ENCODE measurements at places on chromosomes 2 and 18.

DNA sequence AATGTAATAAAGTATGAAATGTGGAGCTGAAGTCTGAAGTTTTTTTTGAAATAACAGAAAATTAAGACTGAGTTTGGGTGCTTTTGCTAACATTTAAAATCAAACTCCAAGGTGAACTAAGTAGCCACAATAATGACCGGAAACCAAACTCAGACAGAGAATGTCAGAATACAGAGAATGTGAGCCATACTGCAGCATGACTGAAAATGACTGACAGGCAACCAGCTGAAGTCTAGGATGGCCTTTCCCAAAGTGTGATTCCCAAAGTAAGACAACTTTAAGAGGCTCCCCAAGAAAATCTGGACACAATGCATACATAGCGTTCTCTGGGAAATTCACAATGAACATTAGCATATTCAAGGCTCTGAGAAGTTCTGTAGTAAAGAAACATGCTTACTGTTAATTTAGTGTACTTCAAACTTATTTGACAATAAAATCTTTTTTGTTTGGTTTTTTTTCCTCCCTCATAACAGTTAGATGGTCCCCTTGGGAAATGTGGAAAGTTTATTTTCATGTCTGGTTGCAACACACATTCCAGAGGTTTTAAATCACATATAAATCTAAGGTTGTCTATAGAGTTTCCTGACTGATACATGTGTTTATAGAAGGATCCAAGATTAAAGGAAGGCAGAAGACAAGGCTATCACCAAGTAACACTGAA is 28.6 kb downstream of the PLA2R1 start:
- no peak for DNase-seq

- DNase-seq: no peak
Measured at GRCh38 chr2:69055688-69056470, 42.9 kb downstream of the ANTXR1 start.

DNA sequence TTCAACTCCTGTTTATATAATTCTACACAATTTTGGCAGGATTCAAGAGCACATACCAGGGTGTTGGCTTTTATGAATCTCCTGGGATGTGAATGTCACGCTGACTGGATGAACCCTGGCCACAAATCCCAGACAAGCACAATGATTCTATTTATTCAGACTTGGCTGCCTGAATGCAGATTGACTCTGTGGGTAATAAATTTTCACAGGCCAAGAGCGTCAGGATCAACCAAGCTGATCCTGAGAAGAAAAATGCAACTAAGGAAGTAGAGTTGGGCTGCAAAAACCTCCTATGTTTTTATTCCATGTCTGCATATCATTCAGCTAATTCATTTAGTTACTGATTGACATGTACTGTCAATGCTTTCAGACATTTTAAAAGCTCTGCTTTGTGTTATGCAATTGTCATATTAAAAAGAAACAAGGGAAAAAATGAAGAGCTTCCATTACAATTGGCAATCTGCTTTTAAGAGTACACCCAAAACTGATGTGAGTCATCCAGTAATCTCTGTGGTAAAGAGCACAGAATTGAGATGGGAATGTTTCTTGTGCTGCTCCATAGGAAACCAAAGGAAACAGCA is 173.0 kb upstream of the REV1 start:
- DNase-seq: no peak

GRCh38 chr18:31587529-31587928 is 4.1 kb upstream of the TTR start:
- no peak for DNase-seq

DNA sequence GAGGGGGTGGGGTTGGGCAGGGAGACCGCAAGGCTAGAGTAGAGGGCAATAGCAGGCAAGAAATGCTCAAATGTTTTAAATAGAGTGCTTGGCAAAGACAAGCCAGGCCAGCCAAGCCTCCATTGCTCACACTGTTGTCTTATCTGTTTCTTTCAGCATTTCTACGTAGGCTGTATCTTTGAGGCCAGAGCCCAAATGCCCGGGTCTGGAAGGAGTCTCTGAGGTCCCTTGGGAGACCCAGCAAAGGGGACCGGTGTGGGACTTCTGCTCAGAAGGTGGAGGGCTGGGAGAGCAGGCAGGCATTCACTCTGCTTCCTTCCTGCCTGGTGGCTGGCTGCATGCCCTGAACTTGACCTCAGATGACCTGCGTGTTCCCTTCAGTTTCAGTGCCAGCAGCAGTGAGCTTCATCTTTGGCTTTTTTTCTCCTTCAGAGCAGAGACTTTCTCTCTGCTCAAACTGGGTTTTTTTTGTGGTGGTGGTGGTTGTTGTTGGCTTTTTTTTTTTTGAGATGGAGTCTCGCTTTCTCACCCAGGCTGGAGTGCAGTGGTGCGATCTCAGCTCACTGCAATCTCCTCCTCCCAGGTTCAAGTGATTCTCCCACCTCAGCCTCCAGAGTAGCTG is 13.7 kb upstream of the TET3 start:
- DNase-seq: peak; percentile 59

DNA sequence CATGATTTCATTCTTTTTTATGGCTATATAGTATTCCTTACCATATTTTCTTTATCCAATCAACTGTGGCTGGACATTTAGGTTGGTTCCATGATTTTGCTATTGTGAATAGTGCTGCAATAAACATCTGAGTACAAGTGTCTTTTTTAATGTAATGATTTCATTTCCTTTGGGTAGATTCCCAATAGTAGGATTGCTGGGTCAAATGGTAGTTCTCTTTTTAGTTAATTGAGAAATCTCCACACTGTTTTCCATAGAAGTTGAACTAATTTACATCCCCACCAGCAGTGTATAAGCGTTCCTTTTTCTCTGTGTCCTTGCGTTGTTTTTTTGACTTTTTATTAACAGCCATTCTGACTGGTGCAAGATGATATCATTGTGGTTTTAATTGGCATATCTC is 59.1 kb upstream of the IL1RL1 start:
- no peak for DNase-seq

DNA sequence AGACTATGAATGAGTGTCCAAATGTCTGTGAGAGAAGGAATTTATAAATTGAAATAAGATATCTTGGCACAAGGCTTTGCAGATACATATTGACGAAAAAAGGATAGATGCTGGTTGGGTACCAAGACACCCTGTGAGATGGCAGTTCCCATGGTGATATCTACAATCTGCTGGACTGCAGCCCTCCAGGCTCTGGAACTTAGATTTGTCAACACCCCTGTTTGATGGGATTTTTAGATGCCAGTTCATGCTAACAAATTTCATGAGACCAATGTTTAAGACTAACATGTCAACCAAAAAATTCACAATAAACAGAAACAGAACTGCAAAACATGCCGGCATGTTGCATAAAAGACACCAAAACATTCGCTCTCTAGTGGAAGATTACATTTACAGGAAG is 400.3 kb upstream of the CNTNAP5 start:
- DNase-seq: no peak

- DNase-seq: no peak
Measured at GRCh38 chr2:58734365-58734764, 493.2 kb upstream of the FANCL start.

DNA sequence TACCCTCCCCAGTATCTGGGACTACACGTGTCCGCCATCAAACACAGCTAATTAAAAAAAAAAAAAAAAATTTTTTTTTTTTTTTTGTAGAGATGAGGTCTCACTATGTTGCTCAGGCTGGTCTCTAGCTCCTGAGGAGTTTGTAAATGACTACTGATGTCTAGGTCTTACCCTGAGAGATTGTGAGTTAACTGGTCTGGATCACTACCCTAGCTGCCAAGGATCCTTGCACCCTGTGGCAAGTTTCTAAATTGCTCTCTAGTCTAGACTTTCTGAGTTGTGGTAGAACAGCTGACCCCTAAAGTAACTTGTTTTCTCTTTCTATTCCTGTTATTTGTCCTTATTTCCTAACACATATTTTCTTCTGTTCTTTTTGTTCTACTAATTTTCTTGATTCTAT is 44.5 kb downstream of the ABHD3 start:
- no peak for DNase-seq

- DNase-seq: no peak
Measured at GRCh38 chr2:9029721-9030120, 26.2 kb upstream of the MBOAT2 start.

DNA sequence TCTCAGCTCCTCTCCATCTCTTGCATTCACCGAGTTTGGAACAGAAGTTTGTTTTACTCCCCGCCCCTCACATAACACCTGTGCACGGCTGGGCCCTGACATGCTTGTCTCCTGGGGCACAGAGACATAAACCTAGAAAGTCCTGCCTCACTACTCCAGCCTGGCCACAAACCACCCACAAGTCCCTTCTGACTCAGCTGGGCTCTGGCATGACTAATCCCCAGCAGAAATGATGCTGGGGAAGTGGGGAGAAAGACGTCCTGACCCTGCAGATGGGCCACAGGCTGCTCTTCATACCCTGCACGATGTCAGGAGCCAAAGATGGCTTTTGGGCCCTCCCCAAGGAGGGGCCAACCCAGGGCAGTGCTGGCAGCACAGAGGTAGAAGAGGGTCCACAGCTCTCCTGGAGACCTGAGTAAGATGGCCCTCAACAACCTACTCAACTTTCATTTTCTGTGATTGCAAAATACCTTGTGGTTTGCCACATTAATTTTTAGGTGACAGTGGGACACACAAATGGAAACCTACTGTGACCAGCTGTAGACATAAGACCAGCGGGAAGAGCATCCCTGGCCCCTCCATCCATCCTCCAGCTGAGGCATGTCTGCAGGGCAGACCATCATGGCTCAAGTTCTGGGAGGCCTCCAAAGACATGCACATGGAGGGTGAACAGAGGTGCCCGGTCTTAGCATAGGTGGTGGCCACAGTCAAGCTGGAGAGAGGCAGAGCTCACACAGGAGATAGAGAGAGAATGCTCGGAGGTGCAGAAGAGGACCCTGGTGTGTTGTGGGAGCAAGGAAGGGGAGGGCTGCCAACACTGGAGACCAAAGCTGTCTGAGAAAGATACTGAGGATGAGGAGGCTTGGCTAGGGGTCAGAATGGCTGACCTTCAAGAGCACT is 40.0 kb downstream of the DNMT3A start:
- DNase-seq: peak; percentile 72

DNA sequence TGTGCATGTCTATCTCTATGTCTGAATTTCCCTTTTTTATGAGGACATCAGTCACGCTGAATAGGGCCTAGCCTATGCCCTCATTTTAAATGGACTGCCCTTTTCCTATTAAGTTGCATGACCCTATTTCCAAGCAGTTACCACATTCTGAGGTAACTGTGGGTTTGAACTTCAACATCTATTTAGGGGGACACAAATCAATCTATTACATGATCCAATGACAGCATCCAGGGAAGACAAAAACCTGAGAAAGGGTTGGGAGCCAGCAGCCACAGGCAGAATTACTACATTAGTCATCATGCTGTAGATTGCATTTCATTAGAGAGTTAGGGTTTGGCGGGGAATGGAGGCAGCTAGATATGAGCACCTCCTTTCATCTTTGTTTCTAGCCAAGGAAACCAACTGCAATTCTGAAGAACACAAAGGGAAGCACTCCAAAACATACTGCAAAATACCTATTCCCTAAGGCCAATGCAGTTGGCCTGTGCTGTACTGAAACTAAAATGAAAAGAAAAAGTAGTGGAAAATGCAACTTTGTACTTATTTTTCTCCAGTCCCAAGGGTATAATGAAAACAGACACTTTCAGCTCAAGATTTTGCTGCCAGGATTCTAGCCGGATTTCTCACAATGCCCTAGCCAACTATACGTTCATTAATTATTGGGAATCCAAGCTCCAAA is 40.4 kb upstream of the C1D start:
- DNase-seq: no peak

DNA sequence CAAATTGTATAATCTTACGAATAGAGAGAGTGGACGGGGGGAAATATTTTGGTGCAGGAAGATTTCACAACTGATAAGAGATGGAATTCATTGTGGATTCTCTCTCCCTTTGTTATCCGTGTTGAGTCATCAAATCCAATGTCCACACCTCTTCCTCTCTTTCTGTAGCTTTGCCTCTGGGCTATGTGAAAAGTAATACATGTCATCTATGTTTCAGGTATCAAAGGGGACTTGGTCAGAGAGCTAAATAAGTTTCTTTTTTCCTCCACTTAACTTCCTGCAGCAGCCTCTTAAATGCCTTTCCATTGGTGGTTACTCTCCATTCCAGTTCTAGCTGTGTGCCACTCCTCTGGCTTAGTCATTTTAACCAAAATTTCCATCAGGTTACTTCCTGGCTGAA is 169.3 kb upstream of the NXPH2 start:
- no peak for DNase-seq

GRCh38 chr18:77148289-77148688 is 15.7 kb upstream of the MBP start:
- DNase-seq: no peak

DNA sequence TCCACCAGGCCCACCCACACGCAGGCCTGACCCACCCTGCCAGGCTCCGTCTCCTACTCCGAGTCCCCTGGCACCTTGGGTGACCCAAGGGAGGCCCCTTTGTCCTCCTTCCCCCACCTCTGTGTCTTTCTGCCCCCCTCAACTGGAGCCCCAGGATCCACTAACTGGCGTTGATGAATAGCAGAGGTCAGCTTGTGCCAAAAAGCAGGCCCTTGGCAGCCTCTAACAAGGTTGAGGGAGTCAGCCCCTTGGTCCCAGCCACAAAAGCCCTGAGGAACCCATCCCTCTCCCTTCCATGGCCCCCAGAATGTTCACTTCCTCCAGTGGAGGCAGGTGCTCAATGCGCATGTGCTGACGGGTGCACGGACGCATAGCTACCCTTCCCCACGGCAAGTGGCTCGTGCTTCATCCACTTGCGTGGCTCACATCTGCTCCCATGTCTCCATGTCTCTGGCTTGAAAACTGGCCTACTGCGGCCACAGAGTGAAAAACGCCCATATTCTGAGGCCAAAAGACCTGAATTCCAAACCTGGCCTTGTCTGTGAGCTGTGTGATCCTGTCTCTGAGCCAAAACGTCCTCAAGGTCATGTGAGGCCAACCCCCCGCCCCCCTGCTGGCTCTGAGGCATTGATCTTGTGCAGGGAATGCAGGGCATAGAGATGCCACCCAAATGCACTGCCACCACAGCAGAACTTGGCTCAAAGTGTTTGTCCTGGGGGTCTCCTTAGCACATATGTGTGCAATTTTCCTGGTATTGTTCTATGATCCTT is 19.0 kb upstream of the PTMA start:
- DNase-seq: no peak

DNA sequence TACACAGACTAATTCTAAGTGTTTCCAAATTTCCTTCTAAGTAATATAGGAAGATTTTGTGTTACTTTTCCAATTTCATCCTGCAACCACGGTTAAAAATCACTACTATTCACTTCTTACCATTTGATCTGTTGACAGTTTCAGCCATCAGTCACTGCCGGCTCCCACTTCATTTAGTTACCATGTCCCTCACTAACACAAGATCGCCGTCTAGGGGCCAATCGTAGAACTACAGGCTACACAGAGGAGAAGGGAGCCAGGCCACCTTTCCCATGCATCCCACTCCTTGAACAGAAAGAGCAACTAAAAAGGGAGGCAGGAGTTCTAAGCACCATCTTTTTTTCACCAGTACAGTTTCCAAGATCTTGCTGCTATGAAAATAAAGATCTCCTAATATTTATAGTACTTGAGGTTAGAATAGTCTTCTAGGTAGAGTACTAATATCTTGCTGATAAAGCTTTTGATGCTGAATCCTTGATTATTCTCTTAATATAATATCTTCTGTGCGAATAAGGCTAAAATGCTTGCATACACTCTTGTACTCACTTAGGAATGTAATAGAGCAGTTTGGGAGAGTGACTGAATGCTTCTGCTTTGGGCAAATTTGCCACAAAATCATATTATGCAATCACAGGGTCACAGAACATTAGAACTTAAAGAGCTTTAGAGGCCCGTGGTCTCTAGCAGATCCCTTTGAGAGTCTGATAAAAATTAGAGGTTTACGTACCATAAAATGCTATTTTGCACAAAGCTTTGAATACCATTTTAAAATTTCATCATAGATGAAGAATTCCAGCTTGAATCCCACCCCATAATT is 39.5 kb upstream of the CYP1B1 start:
- peak; percentile 71 for DNase-seq

- DNase-seq: no peak
Measured at GRCh38 chr2:153391131-153391530, 87.4 kb downstream of the RPRM start.

All from activated naive CD8-positive, alpha-beta T cell treated with anti-CD3 and anti-CD28 coated beads, Interleukin-2, amount 10 ng/mL, durations not matched to agents 7 days and 5 days (primary cell).